ENCODE measurements at places on chromosomes 4 and X.

DNA sequence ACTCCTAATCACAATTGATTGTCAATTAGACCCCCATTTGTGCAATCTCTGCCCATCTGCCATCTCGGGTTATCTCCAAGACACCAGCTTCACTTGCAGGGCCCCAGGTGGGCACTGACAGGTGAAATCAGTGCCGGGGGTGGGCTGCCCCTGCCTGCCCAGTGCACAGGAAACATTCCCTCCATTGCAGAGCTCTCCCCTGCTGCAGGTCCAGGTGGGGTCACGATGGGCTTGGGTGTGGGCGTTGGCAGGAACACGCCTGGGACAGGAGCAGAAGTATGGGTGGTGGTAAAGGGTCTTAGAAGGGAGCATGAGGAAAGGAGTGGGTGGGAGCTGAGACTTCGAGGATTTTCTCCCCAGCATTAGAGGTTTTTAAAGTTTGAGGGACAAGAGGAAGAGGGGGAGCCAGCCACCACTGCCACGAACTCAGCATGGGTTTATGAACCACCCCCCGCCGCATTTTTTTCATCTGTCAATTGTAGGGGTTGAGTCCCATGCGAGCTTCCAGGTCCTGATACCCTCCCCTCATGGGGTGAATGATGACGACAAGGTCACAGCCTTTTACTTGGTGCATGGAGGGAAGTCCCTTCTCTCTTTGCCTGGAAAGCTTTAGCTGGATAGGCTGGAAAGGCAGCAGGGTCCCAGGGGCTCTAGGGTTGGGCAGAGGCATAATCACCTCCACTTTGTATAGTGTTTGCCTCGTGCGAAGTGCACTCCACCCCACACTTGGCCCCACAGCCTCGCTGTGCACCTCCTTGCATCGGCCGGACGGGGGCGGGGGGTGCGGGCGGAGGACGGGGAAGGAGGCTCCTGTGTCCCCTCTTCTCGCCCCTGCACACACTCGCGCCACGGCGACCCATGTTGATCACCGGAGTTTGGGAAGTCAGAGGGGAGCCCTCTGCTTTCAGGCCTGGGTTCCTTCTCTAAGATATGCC is 3.5 kb upstream of the NKX1-1 start:
- DNase-seq: no peak

DNA sequence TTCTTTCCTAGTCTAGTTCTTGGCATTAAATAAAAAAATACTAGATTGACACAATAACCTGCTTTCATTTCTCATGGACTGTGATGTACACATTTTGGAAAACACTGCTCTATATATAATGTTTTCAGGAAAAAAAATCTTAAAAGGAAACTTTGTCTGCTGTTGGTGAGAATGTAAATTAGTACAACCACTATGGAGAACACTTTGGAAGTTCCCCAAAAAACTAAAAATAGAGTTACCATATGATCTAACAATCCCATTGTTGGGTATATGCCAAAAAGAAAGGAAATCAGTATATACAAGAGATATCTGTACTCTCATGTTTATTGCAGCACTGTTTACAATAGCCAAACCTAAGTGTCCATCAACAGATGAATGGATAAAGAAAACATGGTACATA is 202.3 kb downstream of the PPP3CA start:
- no peak for DNase-seq

- DNase-seq: no peak
Observed at GRCh38 chr4:89044147-89044900, 12.7 kb downstream of the FAM13A start.

GRCh38 chr4:6951880-6952381 is 42.3 kb downstream of the TBC1D14 start:
- no peak for DNase-seq

- no peak for DNase-seq
Observed at GRCh38 chrX:20506739-20507138, 240.0 kb upstream of the RPS6KA3 start.

- DNase-seq: no peak
Observed at GRCh38 chr4:8523766-8524165, 56.4 kb upstream of the GPR78 start.

- DNase-seq: peak; percentile 82
Observed at GRCh38 chrX:71911731-71912050, 1.0 kb downstream of the NHSL2 start.

DNA sequence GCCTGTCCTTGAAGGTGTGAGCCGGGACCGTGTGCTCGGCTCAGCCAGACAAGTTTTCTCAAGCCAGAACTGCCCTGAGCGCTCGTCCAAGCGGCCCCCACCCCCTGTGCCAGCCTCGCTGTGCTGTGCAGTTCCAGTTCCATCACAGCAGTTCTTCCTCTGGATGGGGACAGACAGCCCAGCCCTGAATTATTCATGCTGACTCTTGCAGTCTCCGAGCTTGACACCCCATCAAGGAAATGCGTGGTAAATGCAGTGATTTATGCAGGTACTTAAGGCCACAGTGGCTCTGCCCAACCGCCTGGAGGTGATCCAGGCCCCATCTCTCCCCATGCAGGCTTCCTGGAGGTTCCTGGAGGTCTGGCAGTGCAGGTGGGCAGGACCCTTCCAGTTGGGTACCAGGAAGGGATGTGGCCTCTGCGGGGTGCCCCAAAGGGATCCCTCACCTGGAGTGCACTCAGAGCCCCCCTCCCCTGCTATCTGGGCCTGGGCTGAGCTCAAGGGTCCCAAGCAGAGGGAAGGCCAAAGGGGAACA is 44.8 kb upstream of the HMX1 start:
- no peak for DNase-seq

- no peak for DNase-seq
Observed at GRCh38 chrX:21408307-21408706, 34.1 kb downstream of the CNKSR2 start.

DNA sequence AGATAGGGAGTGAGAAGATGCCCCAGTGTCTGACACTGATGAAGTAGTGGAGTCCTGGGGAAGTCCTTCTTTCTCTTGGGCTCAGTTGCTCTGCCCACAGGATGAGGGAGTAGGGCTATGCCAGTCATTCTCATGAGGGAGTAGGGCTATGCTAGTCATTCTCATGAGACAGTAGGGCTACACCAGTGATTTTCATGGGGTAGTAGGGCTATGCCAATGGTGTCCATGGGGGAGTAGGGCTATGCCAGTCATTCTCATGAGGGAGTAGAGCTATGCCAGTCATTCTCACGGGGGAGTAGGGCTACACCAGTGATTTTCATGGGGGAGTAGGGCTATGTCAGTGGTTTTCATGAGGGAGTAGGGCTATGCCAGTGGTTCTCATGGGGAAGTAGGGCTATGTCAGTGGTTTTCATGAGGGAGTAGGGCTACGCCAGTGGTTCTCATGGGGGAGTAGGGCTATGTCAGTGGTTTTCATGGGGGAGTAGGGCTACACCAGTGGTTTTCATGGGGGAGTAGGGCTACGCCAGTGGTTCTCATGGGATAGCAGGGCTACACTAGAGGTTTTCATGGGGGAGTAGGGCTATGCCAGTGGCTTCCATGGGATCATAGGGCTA is 43.3 kb upstream of the SOD3 start:
- DNase-seq: no peak

DNA sequence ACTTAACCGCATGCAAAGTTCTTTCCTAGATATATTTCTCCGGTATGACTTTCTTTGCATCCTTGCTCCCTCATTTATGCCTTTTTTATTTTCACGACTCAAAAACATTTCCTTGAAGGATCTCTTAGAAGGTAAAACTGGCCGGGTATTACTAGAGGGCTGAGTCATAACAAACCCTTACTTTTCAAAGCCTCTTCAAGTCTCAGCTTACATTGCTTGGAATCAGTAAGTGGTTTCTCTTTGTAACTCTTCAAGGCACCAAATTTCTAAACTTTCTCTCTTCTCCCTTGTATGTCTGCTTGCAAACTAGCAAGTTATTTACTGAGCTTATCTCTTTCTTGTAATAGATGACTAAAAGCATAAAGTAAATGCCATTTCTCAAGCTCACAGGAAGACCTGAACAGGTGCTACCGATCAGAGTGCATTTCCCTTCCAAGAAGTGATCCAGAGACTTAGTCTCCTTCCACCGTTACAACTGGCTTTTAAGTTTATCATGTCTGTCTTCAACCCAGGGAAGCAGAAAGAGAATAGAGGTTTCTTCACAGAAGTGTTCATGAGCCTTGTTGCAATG is 75.5 kb downstream of the ANXA10 start:
- no peak for DNase-seq

DNA sequence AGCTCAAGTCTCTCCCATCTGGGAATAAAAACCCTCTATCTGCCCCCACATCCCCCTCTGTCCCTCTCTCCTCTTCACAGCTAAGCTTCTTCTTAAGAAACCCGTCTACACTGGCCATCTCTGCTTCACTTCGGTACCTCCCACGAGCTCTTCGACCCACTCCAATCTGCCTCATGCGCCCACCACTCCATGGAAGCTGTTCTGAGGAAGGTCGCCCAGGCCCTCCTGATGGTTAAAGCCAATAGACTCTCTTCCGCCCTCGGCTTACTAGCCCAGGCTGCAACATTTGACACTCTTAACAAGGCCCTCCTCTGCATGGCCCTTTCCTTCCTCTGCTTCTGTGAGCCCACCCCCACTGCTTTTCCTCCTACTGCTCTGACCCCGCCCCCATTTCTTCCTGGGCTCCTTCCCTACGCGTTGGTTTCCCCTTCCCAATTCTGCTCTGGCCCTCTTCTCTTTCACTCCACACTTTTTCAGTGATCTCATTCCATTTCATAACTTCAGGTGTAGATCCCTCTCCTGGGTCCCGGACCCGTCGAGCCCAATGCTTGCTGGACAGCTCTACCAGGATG is 11.8 kb downstream of the IQSEC2 start:
- no peak for DNase-seq

- DNase-seq: no peak
Observed at GRCh38 chr4:73612032-73612431, 8.2 kb downstream of the RASSF6 start.

- no peak for DNase-seq
Observed at GRCh38 chr4:2621419-2621818, 85.0 kb downstream of the FAM193A start.

- no peak for DNase-seq
Observed at GRCh38 chr4:182653596-182653995, 263.6 kb downstream of the DCTD start.

DNA sequence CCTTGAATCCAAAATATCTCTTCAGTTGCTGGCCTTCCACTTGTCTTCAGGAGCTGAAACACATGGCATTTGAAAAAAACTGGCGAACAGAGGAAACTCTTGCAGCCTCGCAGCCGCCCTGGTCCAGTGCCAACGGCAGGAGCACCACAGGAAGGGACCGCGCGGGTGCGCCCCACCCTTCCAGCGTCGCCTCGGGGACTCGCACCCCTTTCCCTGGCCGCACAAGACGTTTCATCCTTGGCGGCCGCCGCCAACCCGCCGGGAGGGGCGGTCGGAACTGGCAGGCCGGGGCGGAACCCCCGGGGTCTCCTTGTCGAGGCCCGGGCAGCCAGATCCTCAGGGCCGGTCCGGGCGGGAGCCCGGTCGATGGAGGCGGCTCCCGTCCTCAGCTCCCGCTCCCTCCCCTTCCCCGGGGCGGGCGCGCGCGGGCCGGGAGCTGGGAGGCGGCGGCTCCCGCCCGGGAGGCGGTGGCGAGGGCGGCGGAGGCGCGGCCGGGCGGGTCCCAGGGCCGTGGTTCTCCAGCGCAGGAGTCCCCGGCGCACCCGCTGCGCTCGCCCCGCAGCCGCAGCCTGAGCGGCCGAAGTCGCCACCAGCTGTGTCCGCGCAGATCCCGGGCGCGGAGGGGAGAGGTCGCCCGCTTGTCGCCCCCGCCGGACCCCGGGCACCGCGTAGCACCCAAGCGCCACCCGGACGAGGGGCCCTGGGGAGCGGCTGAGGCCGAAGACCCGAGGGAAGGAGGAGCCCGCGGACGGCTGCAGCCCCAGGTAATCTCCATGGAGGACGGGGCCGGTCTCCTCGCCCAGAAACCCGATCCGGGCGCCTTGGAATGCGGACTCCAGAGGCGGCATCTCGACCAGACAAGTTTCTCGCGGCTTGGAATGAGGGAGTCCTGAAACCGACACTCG is 886 bp upstream of the NDST3 start:
- DNase-seq: peak; percentile 74

- DNase-seq: no peak
Observed at GRCh38 chr4:3770323-3771163, 4.4 kb downstream of the ADRA2C start.

DNA sequence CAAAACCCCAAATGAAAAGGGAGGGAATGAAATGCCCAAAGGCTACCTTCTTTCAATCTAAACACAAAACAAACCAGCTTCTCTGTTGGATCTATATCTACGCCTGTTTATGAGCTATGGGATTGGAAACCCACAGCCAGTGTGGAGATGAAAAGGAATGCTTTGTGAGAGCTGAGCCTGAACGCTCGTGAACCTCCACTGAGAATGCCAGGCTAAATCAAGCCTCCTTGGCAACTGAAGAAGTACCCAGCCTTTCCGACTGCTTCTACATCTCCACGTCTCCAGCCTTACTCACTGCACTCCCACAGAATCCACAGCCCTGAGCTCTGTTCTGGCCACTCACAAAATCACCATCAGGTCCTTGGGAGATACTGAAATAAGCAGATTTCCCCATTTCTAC is 31.8 kb downstream of the PROM1 start:
- DNase-seq: no peak

DNA sequence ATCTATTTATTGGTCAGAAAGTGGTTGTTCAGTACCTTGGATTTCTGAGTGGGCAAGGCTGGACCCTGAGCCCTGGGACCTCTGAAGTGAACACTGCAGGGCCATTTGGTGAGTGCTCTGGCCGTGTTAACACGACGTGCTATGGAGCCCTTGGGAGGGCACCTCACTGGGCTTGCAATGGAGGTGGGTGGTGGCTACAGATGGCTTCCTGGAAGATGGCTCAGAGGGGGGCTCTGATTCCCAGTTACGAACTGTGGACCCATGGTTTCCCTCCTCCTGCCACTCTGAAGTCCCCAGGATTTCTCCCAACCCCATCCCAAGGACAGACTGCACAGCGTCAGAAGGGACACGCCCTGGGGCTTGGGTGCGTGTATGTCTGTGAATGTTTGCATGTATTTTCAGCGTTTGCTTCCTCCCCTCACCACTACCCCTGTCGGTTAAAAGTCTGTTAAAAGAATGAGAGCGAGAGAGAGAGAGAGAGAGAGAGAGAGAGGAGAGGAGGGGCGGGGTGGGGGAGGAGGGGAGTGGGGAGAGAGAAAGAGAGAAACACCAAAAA is 3.7 kb upstream of the RHOH start:
- peak; percentile 22 for DNase-seq

GRCh38 chrX:23381099-23382087 is 46.7 kb downstream of the PTCHD1 start:
- DNase-seq: no peak

GRCh38 chr4:40225497-40225896 is 28.7 kb downstream of the RHOH start:
- DNase-seq: no peak

DNA sequence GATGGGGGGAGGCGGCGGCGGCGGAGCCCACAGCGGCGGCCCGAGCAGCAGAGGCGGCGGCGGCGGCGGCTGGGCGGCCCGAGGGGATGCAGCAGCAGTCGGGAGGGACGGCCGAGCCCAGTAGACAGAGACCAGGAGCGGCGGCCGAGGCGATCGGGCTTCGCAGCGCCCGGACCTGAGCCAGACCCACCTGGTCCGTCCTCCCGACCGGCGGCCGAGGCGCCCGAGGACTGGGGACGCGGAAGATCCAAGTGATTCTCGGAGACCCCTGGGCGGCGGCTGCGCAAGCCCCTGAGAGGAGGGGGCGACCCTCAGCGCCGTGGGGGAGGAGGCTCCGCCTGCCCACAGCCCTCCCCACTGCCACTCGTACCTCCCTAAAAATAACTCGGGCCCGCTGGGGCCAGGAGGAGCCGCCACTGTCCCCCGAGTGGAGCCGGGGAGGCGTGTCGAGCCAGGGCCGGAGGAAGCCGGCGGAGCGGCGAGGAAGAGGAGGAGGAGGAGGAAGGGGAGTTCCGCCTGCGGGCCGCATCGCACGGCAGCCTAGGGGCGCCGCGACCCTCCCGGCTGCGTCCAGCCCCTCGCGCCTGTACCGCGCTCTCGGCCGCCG is 608 bp downstream of the RAPGEF2 start:
- peak; percentile 58 for DNase-seq
